ENCODE measurements at places on chromosomes 7 and 10.

- no peak for DNase-seq
Measured at GRCh38 chr7:33130184-33130583, 820 bp downstream of the BBS9 start.

GRCh38 chr7:24197852-24198251, 86.1 kb upstream of the NPY start:
- DNase-seq: no peak

GRCh38 chr10:106563384-106563783, 601.1 kb downstream of the SORCS1 start:
- no peak for DNase-seq

DNA sequence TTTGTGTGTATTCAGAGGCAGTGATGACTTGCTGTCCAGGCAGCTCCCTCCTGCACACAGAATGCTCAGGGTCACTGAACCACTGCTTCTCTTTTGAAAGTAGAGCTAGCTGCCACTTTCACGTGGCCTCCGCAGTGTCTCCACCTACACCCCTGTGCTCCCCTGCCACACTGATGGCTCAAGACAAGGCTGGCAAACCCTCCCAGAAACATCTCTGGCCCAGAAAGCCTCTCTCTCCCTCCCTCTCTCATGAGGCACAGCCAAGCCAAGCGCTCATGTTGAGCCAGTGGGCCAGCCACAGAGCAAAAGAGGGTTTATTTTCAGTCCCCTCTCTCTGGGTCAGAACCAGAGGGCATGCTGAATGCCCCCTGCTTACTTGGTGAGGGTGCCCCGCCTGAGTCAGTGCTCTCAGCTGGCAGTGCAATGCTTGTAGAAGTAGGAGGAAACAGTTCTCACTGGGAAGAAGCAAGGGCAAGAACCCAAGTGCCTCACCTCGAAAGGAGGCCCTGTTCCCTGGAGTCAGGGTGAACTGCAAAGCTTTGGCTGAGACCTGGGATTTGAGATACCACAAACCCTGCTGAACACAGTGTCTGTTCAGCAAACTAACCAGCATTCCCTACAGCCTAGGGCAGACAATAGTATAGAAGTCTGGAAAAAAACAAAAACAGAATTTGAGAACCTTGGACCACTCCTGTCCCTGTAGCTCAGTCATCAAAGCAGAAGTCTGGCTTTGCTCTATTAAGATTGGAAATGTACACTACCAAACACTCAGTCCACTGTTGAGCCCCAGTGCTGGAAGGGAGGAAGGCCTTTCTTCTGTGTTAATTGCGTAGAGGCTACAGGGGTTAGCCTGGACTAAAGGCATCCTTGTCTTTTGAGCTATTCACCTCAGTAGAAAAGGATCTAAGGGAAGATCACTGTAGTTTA, 15.8 kb downstream of the SCD start:
- no peak for DNase-seq

DNA sequence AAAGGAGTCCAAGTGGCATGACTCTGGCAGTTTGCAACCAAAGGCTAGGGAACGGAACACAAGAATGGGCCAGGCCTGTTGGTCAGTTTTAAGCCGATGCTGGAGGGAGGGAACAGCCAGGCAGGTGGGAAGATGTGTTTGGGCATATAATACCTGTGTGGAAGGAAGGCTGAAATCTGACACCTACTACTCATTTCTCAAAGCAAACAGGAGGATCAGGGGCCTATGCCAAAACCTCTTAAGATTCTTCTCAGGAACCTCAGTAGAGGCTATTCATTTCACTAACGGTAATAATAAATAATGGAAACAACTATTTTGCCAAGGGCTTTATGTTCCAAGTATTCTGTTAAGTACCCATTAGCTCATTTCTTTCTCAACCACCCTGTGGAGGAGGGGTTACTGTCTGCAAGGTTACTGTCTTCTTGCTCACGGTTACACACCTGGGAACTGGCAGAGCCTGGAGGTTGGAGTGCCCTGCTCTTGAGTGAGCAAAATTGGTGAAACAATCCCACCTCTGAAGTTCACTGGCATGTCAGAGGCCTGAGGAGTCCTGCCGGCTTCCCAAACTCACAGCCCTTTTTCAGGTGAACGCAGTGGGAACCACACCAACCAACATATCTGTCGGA, 35.5 kb downstream of the GOT1 start:
- DNase-seq: no peak

DNA sequence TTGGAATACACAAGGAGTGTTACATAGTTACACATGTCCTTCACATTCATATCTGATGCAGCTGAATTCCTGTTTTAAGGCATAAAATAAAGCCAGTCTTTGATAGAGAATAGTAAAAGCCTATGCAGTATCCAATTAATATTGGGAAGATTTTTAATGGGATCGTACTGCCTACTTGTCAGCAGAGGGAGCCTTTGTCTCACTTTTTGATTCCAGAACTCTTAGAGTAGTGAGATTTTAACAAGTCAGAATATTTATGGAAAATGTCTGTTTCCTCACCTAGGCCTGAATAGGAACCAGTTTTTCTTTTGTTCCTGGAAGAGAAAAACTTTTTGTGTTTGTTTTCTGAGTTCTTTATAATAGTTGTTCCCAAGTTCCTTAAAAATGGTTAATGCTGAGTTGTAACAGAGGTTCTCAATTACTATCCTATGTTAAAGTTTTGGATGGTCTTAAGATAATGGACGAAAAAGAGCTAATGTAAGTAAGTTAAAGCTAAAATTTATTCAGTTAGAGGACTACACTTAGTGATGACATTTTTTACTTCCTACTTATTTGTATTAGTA, 114.0 kb downstream of the BBS9 start:
- peak; percentile 49 for DNase-seq

GRCh38 chr10:103542764-103543616, 49.5 kb downstream of the NEURL1 start:
- DNase-seq: no peak

GRCh38 chr7:82270870-82271269, 172.7 kb downstream of the CACNA2D1 start:
- DNase-seq: no peak

- DNase-seq: no peak
Measured at GRCh38 chr10:69791812-69792211, 9.9 kb upstream of the COL13A1 start.

GRCh38 chr7:20354610-20355528, 24.2 kb downstream of the ITGB8 start:
- DNase-seq: no peak

- DNase-seq: no peak
Measured at GRCh38 chr7:157893535-157894044, 556.8 kb downstream of the DNAJB6 start.

GRCh38 chr7:96708872-96709271, 774 bp downstream of the SEM1 start:
- no peak for DNase-seq

- no peak for DNase-seq
Measured at GRCh38 chr7:96014617-96015016, 242.3 kb downstream of the DYNC1I1 start.

DNA sequence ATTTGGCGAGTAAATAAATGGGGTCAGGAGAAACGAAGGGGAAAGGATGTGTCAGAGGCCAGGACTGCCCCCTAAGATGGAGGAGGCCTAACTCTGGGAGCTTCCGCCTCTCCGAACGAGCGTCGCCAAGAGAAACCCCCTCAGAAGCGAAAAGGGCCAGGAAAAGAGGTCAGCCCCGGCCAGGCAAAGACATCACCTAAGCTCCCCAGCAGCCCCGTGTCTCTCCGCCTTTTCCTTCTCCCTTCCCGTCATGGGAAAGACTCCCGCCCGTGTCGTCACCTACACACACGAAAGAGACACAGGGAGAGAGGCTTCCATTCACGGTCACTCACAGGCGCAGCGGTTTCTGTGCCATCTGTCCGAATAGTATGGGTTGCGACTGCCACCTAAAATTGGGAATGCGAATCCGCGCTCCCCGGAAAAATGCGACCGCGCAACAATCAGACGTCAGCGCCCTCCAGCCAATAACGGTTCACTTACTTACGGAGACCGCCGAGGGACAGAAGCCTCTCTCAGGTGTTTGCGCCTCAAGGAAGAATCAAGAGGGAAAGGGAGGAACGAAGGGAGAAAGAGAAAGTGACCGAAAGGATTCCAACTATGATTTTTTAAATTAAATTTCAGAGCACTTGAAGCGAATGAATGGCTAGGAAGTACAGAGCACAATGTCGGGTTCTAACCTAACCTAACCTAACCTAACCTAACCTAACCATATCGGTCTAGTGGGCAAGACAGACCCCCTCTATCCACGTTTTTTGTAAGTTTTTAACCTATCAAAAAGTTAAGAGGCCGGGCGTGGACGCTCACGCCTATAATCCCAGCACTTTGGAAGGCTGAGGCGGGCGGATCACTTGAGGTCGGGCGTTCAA, at the start of gene CWF19L1:
Gene CWF19L1 (minus strand): TSS at position 400 of the 866 bp plus-strand sequence. CDS start 45 bp downstream, at position 355.
- peak; percentile 77 for DNase-seq

GRCh38 chr10:18418541-18419215, 232.7 kb downstream of the NSUN6 start:
- DNase-seq: no peak

DNA sequence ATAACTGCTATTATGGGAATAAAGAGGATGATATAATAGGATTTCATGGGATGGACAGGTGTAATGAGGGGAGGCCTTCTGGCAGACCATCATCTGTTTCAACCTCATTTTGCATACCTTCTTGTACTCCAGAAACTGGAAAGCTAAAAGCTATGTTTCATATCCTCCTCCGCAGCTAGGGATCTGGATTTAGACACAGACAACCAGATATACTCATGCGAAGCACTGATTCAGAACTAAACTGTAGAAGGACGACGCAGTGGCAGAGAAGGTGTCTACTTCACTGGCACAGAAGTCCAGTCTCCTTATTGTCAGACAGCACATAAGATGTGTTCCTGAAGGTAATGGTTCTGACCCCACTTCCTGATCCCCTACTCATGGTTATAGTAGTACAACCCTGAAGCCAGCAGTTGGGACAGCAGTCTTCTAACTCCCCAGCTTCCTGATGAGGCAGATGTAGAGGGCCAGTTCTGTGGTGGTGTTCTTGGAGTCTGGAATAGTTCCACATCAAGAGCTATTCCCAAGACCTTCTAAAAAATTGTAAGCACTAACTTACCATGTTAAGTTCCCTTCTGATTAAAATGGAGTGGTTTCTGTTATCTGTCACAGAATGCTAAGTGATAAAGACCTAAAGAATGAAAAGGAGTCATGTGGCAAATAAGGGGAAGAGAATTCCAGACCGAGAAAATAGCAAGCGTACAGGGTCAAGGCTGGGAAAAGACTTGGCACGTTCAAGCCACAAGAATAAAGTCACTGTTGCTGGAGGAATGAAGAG, 550.3 kb downstream of the GRM8 start:
- DNase-seq: no peak

GRCh38 chr10:3805791-3806461, 20.9 kb upstream of the KLF6 start:
- DNase-seq: no peak
